ENCODE measurements at places on chromosomes 13 and 19.

- DNase-seq: peak; percentile 16
- H3K4me1 ChIP-seq: peaks cover 14% of the 10 kb centered on the region
- no peak overlapping the region for H3K27ac ChIP-seq
- H3K4me3 ChIP-seq: peak overlapping the region; percentile 92
- H3K36me3 ChIP-seq: peaks cover 3% of the 10 kb centered on the region
- peaks cover 19% of the 10 kb centered on the region for H3K27me3 ChIP-seq
Observed at GRCh38 chr19:12800923-12801465, 606 bp downstream of the PRDX2 start.

GRCh38 chr13:39414339-39414738 lies 188.7 kb downstream of the LHFPL6 start:
- H3K36me3 ChIP-seq: no peaks in the 10 kb centered on the region
- H3K27ac ChIP-seq: no peak overlapping the region
- no peaks in the 10 kb centered on the region for H3K27me3 ChIP-seq
- no peak overlapping the region for H3K4me3 ChIP-seq
- DNase-seq: no peak

DNA sequence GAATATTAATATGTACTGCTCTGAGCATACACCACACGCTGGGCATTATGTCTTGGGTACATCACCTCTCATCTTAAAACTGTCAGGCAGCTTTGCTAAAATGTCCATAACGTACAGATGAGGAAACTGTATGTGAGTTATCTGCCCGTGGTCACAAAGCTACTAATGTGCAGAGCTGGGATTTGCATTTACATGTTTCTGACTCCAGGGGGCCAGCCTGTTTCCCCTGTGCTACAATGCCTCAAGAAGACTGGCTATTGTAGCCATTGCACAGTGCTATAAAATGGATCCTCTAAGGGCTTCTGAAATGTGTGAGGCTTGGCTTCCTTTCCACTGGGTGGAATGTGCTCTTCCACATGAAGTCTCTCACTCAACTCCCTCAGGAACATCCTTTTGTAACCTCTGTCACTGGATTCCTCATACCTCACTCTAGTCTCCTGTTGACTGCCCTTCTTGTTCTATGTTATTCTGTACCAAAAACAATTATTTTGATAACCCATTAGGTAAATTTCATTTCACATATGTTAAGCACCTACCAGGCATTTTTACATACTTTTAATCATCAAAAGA lies 95.6 kb upstream of the HTR2A start:
- H3K36me3 ChIP-seq: no peaks in the 10 kb centered on the region
- H3K4me1 ChIP-seq: no peaks in the 10 kb centered on the region
- H3K4me3 ChIP-seq: no peak overlapping the region
- no peak overlapping the region for H3K27ac ChIP-seq

DNA sequence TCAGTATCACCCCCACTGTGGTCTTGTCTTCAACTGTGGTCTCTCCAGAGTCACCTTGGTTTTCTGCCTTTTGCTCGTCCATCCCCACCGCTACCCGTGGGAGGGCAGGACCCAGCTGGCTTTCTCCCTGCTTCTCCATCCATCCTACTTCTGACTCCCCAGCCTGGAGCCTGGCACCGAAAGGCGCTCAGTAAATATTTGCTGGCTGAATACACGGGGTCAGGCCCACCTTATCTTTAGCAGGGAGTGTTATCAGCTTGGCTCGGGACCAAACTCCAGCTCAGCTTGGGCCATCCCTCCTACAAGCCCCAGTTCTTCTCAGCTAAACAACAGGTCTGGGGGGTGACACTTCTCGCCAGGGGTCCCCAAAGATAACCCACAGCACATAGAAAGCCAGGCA lies 62.0 kb upstream of the KLF2 start:
- no peak overlapping the region for H3K4me3 ChIP-seq
- H3K27me3 ChIP-seq: peaks cover 10% of the 10 kb centered on the region
- DNase-seq: no peak
- peaks cover 11% of the 10 kb centered on the region for H3K4me1 ChIP-seq
- H3K36me3 ChIP-seq: peaks cover 3% of the 10 kb centered on the region

- no peaks in the 10 kb centered on the region for H3K4me1 ChIP-seq
- H3K27me3 ChIP-seq: no peaks in the 10 kb centered on the region
- DNase-seq: no peak
- H3K27ac ChIP-seq: no peak overlapping the region
- H3K36me3 ChIP-seq: no peaks in the 10 kb centered on the region
Observed at GRCh38 chr13:42981317-42981716, 10.7 kb downstream of the EPSTI1 start.

- no peak overlapping the region for H3K27ac ChIP-seq
- H3K4me3 ChIP-seq: no peak overlapping the region
- DNase-seq: no peak
- no peaks in the 10 kb centered on the region for H3K36me3 ChIP-seq
- H3K4me1 ChIP-seq: no peaks in the 10 kb centered on the region
- H3K27me3 ChIP-seq: no peaks in the 10 kb centered on the region
Observed at GRCh38 chr13:101292711-101293110, 123.6 kb downstream of the NALCN start.

DNA sequence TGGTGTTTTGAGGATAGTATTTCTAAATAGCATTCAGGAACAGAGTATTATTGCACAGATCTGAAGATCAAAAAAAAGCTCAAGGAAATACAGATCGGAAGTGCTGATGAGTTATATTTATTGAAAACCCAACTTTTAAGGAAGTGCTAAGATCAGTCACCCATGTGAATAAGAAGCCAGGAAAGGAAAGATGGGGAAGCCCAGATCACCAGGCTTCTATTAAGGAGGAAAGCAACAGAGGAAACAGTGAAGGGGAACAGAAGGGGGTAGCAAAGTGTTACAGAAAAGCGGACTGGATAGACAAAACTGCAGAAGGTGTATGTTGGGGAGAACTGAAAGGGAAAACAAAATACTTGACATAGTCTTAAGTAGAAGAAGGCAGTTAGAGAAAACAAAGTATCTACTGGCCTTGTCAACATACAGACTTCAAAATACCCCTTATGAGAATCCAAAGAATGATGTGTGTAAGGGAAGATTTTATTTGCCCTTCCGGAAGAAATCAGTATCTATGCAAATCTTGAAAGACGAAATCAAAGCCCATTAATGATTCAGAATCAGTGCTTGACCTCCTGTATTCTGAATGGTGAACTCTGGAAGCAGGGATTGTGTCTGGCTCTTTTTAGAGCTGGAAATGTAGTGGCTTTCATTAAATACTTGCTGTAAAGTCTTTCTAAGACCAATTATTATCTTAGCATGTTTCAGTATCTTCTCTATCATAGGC lies 12.1 kb downstream of the UFM1 start:
- no peaks in the 10 kb centered on the region for H3K27me3 ChIP-seq
- no peak overlapping the region for H3K27ac ChIP-seq

DNA sequence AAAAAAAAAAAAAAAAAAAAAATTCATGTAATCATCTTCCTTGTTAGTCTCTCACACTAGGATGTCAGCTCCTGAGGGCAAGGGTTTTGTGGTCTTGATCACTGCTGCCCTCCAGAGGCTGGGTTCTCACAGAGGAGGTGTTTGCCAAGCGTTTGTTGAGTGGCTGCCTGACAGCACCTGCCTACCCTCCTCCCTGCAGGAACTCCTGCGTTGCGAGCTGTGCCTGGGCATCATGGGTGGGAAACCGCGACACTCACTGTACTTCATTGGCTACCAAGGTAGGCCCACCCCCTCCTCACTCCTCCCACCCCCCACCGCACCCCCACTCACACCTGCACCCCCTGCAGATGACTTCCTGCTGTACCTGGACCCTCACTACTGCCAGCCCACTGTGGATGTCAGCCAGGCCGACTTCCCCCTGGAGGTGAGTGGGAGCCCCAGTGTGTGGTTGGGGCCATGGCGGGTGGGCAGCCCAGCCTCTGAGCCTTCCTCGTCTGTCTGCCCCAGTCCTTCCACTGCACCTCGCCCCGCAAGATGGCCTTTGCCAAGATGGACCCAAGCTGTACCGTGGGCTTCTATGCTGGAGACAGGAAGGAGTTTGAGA lies 8.1 kb downstream of the ATG4D start:
- DNase-seq: no peak
- H3K4me1 ChIP-seq: no peaks in the 10 kb centered on the region
- H3K4me3 ChIP-seq: no peak overlapping the region
- no peaks in the 10 kb centered on the region for H3K27me3 ChIP-seq
- no peak overlapping the region for H3K27ac ChIP-seq

DNA sequence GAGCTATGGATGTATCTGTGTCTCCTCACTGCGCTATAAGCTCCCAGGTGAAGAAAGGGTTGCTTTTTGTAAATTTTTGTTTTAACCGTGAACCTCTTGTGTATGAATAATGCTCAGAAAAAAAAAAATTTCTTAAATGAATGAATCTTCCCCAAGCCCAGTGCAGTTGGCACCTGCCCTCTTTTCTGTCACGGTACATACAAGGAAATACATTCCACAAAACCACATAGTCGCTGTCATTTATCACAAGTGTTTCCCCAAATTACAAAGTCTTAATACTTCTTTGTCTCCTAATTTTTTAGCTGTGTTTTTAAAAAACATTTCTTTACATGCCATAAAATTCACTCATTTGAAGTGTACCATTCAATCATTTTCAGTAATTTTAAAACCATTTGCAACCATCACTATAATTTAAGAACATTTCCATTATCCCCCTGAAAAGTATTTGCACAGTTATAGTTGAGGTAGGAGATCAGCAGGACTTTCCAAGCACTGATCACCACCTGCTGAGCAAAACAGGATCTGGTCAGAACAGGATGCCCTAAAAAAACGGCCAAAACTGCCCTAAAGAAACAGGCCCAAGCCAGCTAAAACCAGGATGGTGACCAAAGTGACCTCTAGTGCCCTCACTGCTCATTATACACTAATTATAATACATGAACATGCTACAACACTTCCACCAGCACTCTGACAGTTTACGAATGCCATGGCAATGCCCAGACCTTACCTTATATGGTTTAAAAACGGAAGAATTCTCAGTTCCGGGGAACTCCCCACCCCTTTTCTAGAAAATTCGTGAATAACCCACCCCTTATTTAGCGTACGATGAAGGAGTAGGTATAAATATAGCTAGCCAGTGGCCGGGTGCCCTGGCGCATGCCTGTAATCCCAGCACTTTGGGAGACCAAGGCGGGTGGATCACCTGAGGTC lies 1.3 kb upstream of the TEX30 start:
- DNase-seq: no peak
- H3K27ac ChIP-seq: peak overlapping the region; percentile 2
- H3K27me3 ChIP-seq: peaks cover 15% of the 10 kb centered on the region
- H3K4me1 ChIP-seq: peaks cover 22% of the 10 kb centered on the region
- peaks cover 12% of the 10 kb centered on the region for H3K36me3 ChIP-seq
- peak overlapping the region; percentile 94 for H3K4me3 ChIP-seq

GRCh38 chr13:28451482-28452217 lies 43.3 kb downstream of the FLT1 start:
- H3K36me3 ChIP-seq: peaks cover 75% of the 10 kb centered on the region
- H3K27ac ChIP-seq: peak overlapping the region; percentile 67
- H3K4me1 ChIP-seq: peaks cover 43% of the 10 kb centered on the region
- H3K27me3 ChIP-seq: peaks cover 21% of the 10 kb centered on the region

DNA sequence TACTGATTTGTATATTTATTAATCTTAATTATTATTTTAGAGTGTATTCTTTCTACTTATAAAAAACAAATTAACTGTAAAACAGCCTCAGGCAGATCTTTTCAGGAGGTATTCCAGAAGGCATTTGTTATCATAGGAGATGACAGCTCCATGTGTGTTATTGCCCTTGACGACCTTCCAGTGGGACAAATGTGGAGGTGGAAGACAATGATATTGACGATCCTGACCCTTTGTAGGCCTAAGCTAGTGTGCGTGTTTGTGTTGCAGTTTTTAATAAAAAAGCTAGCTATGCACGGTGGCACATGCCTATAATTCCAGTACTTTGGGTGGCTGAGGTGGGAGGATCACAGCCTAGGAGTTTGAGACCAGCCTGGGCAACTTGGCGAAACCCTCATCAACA lies 46.7 kb downstream of the NDFIP2 start:
- H3K27ac ChIP-seq: no peak overlapping the region
- no peaks in the 10 kb centered on the region for H3K36me3 ChIP-seq
- no peaks in the 10 kb centered on the region for H3K27me3 ChIP-seq
- DNase-seq: no peak
- no peaks in the 10 kb centered on the region for H3K4me1 ChIP-seq
- no peak overlapping the region for H3K4me3 ChIP-seq

DNA sequence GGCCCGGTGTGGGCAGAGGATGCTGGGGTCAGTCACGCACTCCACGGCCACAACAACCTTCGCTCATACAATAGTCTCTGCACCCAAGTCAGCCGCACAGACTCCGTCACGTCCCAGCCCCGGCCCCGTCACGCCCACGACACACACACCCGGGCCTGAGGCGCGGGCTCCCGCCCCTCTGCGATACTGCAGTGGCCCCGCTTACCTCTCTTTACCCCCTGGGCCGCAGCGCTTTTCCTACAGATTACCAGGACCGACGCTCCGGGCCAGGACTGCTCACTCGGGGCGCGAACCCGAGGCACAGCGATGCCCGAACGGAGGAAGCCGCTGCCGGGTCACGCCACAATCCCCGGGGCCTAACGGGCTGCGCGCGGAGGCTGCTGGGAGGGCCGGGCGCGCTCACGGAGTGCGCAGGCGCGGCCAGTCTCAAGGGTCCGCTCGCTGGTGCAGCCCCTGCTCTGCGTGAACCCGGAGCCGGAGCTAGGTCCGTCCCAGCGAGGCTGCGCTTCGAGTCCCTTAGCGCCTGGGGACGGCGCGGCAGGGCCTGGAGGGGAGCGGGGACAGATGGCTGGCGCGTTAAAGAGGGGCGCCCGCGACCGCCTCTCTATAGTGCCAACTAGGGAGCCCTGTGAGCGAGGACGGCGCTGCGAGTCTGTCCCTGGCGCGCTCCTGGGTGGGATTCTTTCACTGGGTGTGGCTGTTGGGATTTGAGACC lies at the start of gene ZFP82:
Gene ZFP82, minus strand, starts transcription at position 358 of the 715 bp plus-strand sequence. CDS start 8,855 bp downstream, outside the sequence.
- peaks cover 17% of the 10 kb centered on the region for H3K36me3 ChIP-seq
- H3K27me3 ChIP-seq: peaks cover 8% of the 10 kb centered on the region

DNA sequence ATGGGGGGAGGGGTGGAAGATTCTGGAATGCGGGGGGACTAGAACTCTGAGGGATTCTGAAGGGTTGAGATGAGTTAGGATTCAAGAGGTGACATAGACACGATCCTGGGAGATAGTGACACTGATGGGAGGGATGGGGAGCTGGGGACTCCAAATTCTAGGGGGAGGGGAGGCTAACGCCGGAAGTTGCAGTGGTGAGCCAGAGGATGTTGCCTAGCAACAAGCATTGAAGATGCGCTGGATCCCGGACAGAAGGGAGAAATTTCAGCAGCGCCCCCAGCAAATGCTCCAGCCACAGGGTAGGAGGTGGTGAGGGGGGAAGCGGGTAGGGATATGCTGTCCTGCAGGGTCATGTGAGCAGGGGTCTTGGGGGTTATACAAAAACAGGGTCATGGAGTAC lies 6.9 kb upstream of the LTBP4 start:
- H3K36me3 ChIP-seq: no peaks in the 10 kb centered on the region
- H3K27me3 ChIP-seq: peaks cover 22% of the 10 kb centered on the region
- H3K4me3 ChIP-seq: no peak overlapping the region
- no peak overlapping the region for H3K27ac ChIP-seq
- no peak for DNase-seq
- peaks cover 5% of the 10 kb centered on the region for H3K4me1 ChIP-seq

Data from endothelial cell (in vitro differentiated cells).